ENCODE measurements at places on chromosomes 7 and 10.

DNA sequence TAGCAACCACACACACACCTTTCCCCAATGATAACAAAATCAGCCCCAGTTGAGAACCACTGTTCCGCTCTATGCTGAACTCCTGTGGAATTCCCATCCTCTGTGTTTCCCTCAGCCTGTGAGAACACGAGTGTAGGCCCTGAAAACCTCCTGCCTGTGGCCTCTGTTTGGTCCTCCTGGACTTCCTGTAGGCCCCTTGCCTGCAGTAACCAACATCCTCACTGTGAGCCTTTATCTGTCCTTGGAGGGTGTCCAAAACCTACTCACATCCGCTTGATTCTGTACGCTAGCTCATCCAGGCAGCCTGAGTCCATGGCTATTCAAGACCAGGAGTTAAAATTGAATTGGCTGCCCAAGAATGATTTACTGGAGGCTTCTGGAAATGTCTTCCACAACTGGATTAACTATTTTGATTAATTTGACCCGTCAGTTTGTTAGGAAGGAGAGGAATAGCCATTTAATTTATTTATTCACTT lies 149.8 kb downstream of the AKR1D1 start:
- DNase-seq: no peak

GRCh38 chr10:7717767-7718166 lies 14.7 kb downstream of the ITIH2 start:
- DNase-seq: no peak

DNA sequence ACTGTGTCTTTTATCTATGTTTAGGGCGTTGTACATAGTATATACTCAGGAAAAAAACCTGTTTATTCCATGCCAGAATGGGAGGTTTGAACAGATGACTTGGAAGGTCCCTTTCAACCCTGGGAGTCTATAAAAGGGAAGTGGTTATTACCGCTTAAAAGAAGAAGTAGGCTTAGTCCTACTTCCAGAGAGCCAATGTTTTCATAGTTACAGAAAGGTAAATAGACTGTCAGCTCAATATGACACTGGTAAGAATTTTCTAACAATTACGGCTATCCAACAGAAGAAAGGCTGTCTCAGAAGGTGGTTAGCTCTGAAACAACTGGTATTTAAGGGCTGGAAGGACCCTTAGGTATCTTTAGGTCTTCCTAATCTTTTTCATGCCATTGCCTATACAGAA lies 1.1 kb upstream of the TFAM start:
- DNase-seq: no peak

GRCh38 chr10:44948642-44949041 lies 11.0 kb upstream of the RASSF4 start:
- DNase-seq: no peak

DNA sequence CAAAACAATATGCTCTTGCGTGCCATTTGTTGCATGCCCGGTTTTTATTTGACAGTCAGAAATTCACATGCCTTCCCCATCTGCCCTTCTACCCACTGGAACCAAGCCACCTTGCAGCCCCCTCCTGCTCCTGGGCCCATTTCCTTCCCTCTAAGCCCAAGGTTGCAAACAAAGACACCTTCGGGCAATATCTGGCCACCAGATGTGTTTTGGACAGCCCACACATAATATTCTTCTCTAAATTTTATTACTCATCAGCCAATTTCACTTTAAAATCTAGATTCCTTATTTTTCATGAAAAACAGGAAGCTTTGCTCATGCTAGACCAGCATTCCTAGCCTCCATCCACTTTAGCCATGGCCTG lies 18.2 kb upstream of the C10orf105 start:
- no peak for DNase-seq

DNA sequence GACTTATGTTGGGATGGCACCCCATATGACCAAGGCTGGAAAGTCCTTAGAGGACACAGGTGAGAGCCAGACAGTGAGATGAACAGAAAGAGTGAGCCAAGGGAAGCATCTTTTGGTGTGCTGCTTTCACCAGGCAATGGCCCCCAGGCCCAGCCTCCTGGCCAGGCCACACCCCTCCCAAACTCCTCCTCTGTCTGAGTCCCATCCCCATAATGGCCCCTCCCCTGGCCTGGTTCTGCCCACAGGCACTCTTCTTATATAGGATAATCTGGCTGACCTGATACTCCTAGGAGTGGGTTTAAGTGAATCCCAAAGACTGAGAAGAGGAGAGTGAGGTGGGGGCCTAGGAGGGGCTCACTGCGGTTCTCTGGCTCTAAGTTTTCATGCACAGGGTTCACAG lies 252.5 kb downstream of the RPS24 start:
- no peak for DNase-seq

GRCh38 chr7:32559480-32559879 lies 64.2 kb downstream of the AVL9 start:
- DNase-seq: no peak

DNA sequence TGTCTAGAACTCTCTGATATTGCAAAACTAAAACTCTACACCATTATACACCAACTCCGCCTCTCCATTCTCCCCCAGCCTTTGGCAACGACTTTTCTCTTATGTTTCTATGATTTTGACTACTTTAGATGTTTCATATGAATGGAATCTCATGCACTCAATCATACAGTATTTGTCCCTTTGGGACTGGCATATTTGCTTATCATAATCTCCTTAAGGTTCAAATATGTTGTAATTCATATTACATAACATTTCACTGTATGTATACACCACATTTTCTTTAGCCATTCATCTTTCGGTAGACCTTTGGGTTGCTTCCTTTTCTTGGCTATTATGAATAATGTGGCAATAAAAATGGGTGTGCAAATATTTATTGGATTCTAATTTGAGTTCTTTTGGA lies 164.4 kb downstream of the ARL4A start:
- no peak for DNase-seq

- DNase-seq: no peak
Measured at GRCh38 chr7:132652507-132652906, 76.2 kb upstream of the PLXNA4 start.

GRCh38 chr10:124414076-124414475 lies 4.6 kb downstream of the OAT start:
- no peak for DNase-seq

DNA sequence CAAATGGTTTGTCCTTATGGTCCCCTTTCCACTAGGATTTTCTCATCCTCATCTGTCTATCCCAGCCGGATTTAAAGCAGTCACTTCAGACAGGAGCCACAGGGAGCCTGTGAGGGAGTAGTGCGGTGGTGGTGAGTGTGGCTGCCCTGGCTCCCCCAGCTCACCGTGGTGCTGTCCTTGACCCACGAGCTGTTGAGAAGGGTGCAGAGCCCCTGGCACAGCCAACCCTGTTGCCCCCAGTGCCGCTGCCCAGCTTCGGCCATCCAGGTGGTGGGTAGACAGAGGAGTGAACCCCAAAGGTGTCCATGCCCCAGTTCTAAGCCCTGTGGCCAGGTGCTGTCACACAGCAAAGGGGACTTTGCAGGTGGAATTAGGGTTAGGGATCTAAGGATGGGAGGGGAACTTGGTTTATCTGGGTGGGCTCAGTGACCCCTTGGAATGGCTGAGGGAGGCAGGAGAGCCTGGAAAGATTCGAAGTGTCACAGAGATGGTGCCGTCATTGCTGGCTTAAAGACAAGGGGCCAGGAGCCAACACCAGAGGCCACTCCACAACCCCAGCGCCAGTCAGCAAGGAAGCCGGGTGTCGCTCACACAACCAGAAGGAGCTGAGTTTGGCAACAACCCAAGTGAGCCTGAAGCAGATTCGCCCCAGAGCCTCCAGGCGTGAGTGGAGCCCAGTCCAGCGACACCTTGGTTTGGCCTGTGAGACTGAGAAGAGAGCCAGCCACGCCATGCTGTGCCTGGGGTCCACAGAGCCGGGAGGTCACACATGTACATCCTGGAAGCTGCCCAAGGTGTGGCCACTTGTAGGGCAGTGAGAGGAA lies 142.4 kb downstream of the ADCY1 start:
- no peak for DNase-seq
